ENCODE measurements at places on chromosomes 2 and 18. TPM values are rescaled to one million over a fixed set of nuclear protein-coding genes. Genes with fewer than 3 reads are reported as not detected.

GRCh38 chr2:122519366-122519765 is 763.9 kb downstream of the TSN start:
- DNase-seq = no peak

DNA sequence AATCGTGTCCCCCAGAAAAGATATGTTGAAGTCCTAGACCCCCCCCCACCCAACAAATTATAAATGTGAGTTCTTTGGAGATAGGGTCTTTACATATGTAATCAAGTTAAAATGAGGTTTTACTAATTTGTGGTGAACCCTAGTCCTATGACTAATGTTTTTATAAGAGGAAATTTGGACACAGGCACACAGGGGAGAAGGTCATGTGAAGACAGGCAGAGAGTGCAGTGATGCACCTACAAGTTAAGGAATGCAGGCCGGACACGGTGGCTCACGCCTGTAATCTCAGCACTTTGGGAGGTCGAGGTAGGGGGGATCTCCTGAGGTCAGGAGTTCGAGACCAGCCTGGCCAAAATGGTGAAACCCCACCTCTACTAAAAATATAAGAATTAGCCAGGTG is 5.8 kb upstream of the PMAIP1 start:
- no peak for DNase-seq

GRCh38 chr2:121377646-121378045 is 92.6 kb upstream of the TFCP2L1 start:
- DNase-seq = no peak

DNA sequence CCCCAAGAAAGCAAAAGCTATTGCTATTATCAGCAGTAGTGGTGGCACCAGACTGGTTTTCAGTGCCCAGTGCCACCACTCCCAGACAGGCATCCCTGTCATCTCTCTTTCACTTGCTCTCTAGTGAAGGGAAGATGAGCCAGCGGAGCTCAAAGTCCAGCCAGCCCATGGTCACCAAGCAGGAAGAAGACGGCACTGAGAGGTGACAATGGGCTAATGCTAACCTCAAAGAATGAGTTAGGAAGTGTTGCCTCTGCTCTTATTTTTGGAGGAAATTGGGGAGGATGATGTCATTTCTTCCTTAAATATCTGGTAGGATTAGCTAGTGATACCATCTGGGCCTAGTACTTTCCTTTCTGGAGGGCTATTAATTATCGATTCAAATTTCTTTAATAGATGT is 1.7 kb downstream of the SP140 start:
- no peak for DNase-seq

DNA sequence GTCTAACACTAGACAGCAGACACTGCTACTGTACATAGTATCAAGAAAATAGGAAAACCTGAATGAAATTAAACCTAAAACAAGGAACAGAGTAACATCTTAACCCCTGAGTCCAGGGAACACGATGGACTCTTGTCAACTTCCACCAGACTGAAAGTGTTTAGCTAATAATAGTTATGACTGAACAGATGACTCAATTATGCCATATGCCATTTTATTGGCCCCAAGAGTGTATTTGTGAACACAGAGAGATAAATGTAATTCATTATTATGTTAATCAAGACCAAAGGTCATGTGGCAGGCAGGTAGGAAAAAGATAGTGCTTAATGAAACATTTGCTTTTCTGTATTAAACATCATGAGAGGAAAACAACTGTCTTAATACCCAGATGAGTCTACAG is 58.0 kb downstream of the NYAP2 start:
- no peak for DNase-seq

DNA sequence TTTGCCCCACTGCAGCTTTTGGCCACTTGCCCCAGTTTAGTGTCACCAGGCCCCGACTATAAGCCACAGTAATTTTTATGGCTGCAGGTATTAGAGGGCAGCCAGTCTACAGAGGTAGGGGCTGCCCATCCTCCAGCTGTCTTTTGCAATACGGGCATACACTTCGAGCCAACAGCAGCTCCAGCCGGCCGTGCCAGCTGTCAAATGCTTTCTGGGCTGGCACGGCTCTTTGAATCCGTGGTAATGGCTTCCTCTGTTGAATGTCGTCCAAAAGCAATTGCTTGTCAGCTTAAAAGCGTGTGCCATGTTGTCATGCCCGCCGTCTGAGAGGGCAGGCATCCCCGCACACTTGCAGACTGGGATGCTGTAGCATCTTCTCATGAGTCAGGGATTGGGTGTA is 41.3 kb downstream of the BCL2L11 start:
- DNase-seq = no peak

DNA sequence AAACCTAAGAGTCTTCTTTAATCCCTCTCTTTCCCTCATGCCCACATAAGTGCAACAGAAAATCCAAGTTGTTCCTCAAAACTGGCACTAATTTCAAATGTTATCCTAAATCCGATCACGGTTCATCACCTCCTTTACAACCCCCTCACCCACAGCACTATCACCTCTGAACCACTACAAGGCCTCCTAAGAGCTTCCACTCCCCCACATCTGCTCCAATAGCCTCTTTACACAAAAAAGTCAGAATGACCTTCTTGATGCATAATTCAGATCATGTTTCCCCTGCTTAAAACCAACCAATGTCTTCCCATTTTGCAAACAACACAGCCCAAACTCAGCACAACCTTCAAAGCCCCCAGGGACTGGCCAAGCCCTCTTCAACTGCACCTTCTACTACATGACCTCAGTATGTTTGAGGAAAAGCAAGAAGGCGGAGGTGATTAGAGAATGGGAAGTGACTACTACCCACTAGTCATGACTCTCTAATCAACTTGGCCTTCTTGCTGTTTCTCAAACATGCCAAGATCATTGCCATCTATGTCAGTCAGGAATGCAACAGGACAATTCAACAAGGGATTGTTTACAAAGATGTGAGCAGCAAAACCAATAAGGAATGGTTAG is 34.6 kb upstream of the GCC2 start:
- DNase-seq = no peak

DNA sequence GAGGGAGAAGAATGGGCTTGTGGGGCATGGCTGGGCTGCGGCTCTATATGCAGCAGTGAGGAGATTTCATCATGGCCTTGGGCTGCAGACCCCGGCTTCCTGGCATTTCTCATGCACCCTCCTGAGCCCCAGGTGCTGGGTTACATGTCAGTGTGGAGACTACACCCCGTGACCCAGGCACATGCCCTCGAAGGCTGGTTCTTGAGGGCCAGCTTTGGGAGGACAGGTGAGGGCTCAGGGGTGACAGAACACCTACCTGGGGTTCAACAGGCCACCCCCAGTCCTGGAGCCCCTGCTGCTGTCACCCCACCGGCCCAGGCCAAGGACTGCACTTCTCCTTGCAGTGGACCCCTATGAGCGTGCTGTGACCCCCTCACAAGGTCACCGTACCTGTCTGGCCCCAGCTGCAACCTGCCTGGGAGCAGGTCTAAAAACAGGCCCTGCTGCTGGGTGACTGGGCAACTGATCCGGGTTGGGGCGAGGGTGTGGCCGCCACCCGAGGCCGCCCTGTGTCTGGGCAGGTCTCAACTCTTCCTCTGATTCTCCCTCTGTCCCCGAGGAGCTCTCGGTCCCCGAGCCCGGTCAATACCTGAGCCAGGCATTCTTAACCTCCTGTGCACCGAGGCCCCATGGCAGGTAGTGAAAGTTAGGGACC is 94.8 kb upstream of the OTOS start:
- no peak for DNase-seq

- DNase-seq = no peak
These were observed 1.2 kb upstream of the CLASP1 start for GRCh38 chr2:121650315-121650930.

- DNase-seq = no peak
These were observed 11.4 kb upstream of the CNDP1 start for GRCh38 chr18:74522635-74523548.

DNA sequence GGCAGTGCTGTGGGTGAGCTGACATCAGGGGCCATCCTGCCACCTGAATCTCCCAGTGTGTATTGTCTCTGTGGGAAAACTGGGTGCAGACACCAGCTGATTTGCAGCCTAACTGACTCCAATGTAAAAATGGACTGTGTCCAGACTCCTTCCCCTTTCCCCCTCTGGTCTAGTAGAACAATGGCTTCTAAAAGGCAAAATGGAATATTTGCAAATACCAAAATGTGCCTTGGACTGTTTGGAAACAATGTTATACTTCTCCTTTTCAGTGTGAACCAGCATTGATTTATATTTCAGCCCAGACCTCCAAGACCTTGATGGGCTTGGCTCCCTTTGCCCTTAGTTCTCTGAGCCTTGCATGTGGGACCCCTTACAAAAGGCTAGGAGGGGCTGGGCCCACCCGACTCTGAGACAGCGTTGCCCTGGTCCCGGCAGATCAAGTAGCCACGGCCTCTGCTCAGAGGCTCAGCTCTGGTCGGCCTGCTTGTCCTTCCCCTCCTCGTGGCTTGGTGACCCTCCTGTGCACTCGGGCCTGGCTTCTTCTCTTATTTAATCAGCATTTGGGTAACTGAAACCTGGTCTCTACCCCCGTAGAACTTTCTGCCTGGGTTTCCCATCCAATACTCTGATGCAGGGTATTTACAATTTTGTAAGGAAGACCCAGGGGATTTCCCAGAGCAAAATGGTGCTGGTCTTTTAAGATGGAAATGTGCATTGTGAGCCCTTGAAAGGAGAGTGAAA is 18.0 kb upstream of the ACKR3 start:
- DNase-seq = no peak

- no peak for DNase-seq
These were observed 431.3 kb downstream of the TSN start for GRCh38 chr2:122186761-122187222.

DNA sequence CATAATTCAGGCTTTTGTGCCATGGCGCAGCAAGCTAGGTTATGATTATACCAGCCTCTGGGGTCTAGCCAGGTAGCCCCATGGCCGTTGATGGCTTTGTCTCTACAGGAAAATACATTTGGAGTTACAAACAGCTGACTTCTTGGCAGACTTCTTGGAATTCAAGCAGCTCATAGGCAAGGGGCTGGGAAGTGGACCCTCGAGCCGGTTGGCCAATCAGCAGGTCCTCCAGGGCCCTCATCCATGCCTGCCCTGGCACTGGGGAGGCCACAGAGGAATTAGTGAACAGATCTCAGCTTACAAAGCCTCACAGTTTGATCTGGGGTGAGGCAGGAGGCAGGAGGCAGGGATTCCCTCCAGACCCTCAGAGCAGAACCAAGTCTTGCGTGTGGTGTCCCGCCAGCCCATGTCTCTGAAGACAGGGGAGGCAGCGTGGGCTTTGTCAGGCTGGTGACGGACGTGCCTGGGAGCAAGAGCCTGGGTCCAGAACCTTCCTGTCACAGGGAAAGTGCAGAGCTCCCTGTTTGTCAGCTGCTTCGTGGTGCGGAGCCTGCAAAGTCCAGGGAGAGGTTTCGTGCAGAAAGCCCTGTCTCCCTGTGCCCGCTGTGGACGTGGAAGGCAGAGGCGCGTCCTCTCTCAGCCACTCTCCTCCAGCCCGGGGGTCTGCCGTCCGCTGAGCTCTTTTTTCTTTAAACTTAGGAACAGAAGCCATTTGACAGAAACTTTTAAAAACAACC is 131.7 kb downstream of the KLHL29 start:
- no peak for DNase-seq

GRCh38 chr2:163732727-163733126 is 3.1 kb downstream of the FIGN start:
- no peak for DNase-seq

DNA sequence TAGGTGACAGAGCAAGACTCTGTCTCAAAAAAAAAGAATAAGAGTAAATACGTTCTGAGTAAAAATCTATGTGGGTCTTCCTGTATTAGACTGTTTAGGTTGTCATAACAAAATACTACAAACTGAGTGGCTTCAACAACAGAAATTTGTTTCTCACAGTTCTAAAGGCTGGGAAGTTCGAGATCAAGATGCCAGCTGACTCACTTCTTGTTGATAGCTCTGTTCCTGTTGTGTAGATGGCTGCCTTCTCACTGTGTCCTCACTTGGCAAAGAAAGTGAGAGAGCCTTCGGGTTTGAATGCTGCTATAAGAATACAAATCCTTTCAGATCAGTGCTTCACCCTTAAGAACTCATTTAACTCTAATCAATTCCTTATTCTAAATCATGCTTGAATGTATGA is 430.0 kb upstream of the VWC2L start:
- no peak for DNase-seq

GRCh38 chr2:43259512-43259911 is 33.1 kb upstream of the ZFP36L2 start:
- no peak for DNase-seq

C18orf54 gene
- 5.9 TPM for total RNA-seq

USP34 gene
- total RNA-seq = 154 TPM

ZNF892 gene
- total RNA-seq = 8.5 TPM

ASPRV1 gene
- 5.6 TPM for total RNA-seq

GBX2 gene
- not detected for total RNA-seq
